ENCODE measurements at places on chromosomes 1 and 21. TPM values are rescaled to one million over a fixed set of nuclear protein-coding genes. Genes with fewer than 3 reads are reported as not detected.

GRCh38 chr1:163186862-163187261 is 15.9 kb downstream of the RGS5 start:
- no peak for DNase-seq

Gene RHOU
- total RNA-seq = 0.24 TPM

Gene HPCA
- not detected for total RNA-seq

Gene CFAP74
- total RNA-seq = not detected

GRCh38 chr1:26293911-26294463 is 12.4 kb downstream of the UBXN11 start:
- DNase-seq = no peak

GRCh38 chr1:209485167-209485566 is 98.3 kb upstream of the CAMK1G start:
- DNase-seq = peak; percentile 62

GRCh38 chr1:92556350-92556749 is 69.6 kb upstream of the GFI1 start:
- DNase-seq = no peak

Gene KPRP
- not detected for total RNA-seq

DNA sequence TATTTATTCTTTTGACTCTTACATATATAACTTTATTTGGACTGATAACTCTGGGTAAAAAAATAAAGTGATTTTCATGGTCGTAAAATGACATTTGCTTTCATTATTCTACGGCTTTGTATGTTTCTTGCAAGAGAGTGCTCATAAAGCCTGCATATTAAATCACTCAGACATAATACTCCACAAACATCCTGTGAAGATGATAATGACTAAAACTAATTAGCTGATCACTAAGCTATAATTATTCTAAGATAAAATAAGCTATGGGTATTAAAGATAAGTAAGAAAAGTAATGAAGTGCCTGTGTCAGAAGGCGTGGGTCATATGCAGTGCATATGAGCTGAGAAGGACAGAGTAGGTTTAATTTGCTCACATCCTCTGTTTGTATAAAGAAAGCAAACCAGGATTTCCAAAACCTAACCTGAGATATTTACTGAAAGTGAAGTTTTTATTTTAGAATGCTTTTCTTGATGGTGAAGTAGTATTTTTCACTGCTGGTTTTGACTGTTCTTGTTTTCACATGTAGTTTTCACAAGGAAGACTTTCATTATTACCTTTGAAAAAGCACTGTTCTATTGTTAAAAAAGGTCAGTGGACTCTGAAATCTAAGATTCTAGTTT is 278.8 kb downstream of the AMY1C start:
- no peak for DNase-seq

DNA sequence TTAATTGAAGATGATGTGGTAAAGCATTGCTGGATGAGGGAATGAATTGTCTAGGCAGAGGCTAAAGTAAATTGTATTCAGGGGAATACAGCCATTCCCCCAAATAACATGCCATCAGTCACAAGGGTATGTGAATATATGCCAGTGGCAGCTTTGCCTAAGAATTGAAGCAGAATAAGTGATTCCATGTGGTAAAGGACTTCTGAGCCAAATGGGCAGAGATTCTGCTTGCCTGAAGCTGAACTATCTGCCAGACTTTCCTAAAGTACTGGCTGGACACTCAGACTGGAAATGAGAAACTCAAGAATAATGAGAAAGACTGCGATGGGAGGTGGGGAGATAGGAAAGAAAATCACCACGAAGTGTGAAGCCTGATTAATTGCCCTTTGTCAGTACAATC is 2.4 kb downstream of the LIX1L start:
- DNase-seq = no peak

Data from HFFc6 (cell line).